Liver (tissue), 10 donors: ENCODE measurements at places on chromosomes 1 and 21. TPM values are rescaled to one million over a fixed set of nuclear protein-coding genes. Genes with fewer than 3 reads are reported as not detected.

- H3K4me1 ChIP-seq: no peaks in the 10 kb centered on the region
- H3K36me3 ChIP-seq: peaks cover 14% of the 10 kb centered on the region
- H3K4me3 ChIP-seq: no peak overlapping the region
- no peak for DNase-seq
Observed at GRCh38 chr1:150688763-150689162, 8.2 kb downstream of the GOLPH3L start.

- H3K4me1 ChIP-seq: no peaks in the 10 kb centered on the region
- H3K36me3 ChIP-seq: no peaks in the 10 kb centered on the region
- no peaks in the 10 kb centered on the region for H3K27me3 ChIP-seq
- no peak overlapping the region for H3K27ac ChIP-seq
Observed at GRCh38 chr1:92367496-92367895, 68.6 kb downstream of the RPAP2 start.

GRCh38 chr1:116556289-116557006 is 14.4 kb downstream of the CD58 start:
- no peaks in the 10 kb centered on the region for H3K4me1 ChIP-seq
- no peaks in the 10 kb centered on the region for H3K27me3 ChIP-seq
- DNase-seq: no peak
- no peaks in the 10 kb centered on the region for H3K36me3 ChIP-seq

GRCh38 chr1:47449822-47450552 is 12.1 kb downstream of the FOXD2 start:
- H3K27me3 ChIP-seq: peaks cover 4% of the 10 kb centered on the region
- no peaks in the 10 kb centered on the region for H3K36me3 ChIP-seq
- H3K4me3 ChIP-seq: no peak overlapping the region
- H3K4me1 ChIP-seq: peaks cover 6% of the 10 kb centered on the region
- H3K27ac ChIP-seq: no peak overlapping the region

GRCh38 chr1:23799570-23800399 is 769 bp downstream of the GALE start:
- H3K27me3 ChIP-seq: no peaks in the 10 kb centered on the region
- DNase-seq: peak; percentile 70
- peaks cover 27% of the 10 kb centered on the region for H3K36me3 ChIP-seq
- peak overlapping the region; percentile 100 for H3K27ac ChIP-seq
- peaks cover 33% of the 10 kb centered on the region for H3K4me1 ChIP-seq

GRCh38 chr1:223244366-223245103 is 101.5 kb upstream of the TLR5 start:
- H3K36me3 ChIP-seq: no peaks in the 10 kb centered on the region
- no peak overlapping the region for H3K27ac ChIP-seq
- no peak overlapping the region for H3K4me3 ChIP-seq
- peaks cover 9% of the 10 kb centered on the region for H3K4me1 ChIP-seq

GRCh38 chr1:187157115-187157514 is 328.4 kb downstream of the PLA2G4A start:
- no peak overlapping the region for H3K27ac ChIP-seq
- no peaks in the 10 kb centered on the region for H3K4me1 ChIP-seq
- DNase-seq: no peak
- H3K4me3 ChIP-seq: no peak overlapping the region
- no peaks in the 10 kb centered on the region for H3K36me3 ChIP-seq

GRCh38 chr1:167856711-167857418 is 57.1 kb downstream of the ADCY10 start:
- DNase-seq: no peak
- no peaks in the 10 kb centered on the region for H3K36me3 ChIP-seq
- no peak overlapping the region for H3K27ac ChIP-seq
- no peaks in the 10 kb centered on the region for H3K4me1 ChIP-seq
- no peaks in the 10 kb centered on the region for H3K27me3 ChIP-seq
- no peak overlapping the region for H3K4me3 ChIP-seq

- no peak overlapping the region for H3K4me3 ChIP-seq
- no peak for DNase-seq
- peaks cover 16% of the 10 kb centered on the region for H3K36me3 ChIP-seq
- no peaks in the 10 kb centered on the region for H3K4me1 ChIP-seq
- H3K27ac ChIP-seq: no peak overlapping the region
Observed at GRCh38 chr21:42003051-42003461, 7.1 kb downstream of the ZBTB21 start.

DNA sequence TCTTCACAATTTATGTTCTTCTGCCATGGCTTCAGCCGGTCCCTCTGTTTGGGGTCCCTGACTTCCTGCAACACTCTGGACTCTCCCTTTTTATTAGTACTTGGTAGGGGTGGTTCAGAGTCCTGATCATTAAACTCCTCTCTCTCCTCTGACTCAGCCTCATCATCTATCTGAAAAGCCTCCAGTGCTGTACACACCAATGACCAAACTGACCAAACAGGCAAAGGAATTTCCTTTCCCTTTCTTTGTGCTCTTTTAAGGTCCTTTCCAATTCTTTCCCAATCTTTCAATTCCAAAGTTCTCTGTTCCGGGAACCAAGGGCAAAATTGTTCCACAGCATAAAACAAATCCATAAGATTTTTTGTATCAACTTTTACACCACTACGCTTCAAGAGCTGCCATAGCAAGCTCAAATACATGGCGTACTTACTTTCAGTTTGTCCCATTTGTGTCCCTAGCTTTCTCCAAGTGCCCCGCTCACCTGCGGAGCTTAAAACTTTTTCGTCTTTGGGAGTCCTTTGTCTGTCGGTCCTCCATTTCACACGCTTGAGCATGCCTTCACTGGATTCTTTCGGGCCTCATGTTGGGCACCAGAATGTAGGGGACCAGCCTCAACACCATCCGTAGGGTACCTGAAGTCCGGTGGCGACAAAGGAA is 9.6 kb downstream of the DAP3 start:
- no peak overlapping the region for H3K4me3 ChIP-seq
- no peak overlapping the region for H3K27ac ChIP-seq
- H3K27me3 ChIP-seq: no peaks in the 10 kb centered on the region

S100A7 gene
- polyA plus RNA-seq: not detected

HAO2 gene
- polyA plus RNA-seq: 236 TPM

KCNH1 gene
- not detected for polyA plus RNA-seq

OR10J1 gene
- not detected for polyA plus RNA-seq

AADACL4 gene
- polyA plus RNA-seq: not detected

GJB3 gene
- polyA plus RNA-seq: 0.15 TPM

AGT gene
- 5,119 TPM for polyA plus RNA-seq

CFHR2 gene
- 483 TPM for polyA plus RNA-seq
